Naive thymus-derived CD8-positive, alpha-beta T cell (primary cell): ENCODE measurements at places on chromosomes 1 and 21.
A peak's percentile ranks its signal among the peaks of the same experiment; 100 is the strongest.

- DNase-seq = no peak
Observed at GRCh38 chr1:10457875-10458274, 8.0 kb downstream of the CORT start.

- DNase-seq = no peak
Observed at GRCh38 chr1:218401441-218401997, 56.4 kb downstream of the TGFB2 start.

DNA sequence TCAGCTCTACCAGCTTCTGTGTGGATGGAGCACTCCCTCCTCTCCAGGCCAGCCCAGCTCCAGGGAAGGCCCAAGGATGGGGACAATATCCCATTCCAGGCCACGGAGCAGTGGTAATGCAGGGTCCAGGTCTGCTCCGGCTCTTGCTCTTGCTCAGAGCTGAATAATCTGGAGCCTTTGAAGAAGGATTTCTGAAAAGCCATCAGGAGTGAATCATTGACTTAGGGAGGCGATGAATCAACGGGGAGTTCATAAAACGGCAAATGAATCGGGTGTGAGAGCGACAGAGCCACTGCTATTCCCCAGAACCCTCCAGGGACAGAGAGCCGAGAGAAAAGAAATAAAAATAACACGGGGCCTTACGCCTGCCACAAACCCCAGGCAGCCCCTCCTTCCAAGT is 7.7 kb downstream of the POU3F1 start:
- DNase-seq = no peak

DNA sequence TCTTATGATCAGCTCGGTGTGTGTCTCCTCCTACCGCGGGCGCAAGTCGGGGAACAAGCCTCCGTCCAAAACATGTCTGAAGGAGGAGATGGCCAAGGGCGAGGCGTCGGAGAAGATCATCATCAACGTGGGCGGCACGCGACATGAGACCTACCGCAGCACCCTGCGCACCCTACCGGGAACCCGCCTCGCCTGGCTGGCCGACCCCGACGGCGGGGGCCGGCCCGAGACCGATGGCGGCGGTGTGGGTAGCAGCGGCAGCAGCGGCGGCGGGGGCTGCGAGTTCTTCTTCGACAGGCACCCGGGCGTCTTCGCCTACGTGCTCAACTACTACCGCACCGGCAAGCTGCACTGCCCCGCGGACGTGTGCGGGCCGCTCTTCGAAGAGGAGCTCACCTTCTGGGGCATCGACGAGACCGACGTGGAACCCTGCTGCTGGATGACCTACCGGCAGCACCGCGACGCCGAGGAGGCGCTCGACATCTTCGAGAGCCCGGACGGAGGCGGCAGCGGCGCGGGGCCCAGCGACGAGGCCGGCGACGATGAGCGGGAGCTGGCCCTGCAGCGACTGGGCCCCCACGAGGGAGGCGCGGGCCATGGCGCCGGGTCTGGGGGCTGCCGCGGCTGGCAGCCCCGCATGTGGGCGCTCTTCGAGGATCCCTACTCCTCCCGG is 1.5 kb downstream of the KCNC4 start:
- peak; percentile 43 for DNase-seq

- DNase-seq = no peak
Observed at GRCh38 chr1:67304023-67304422, 3.6 kb upstream of the IL12RB2 start.
